ENCODE measurements at places on chromosomes 3 and 15. TPM values are rescaled to one million over a fixed set of nuclear protein-coding genes. Genes with fewer than 3 reads are reported as not detected.

- DNase-seq = no peak
Observed at GRCh38 chr3:54845551-54845950, 82.3 kb downstream of the LRTM1 start.

DNA sequence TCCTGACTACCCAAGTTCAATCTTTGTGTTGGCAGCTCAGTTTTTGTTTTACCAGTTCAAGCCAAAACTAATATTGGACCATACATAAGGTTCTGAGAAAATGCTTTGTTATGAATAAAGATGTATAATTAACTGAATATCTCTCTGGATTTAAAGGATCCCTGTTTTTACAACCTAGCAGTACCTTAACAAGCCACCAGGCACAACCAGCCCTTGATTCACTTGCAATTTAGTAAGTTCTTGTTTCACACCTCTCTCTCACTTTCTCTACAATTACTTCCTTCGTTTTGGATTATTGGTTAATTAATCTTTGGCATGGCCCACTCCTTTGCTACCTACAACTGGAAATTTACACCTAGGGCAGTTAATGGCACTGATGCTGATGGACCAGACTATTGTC lies 531.9 kb downstream of the SQOR start:
- no peak for DNase-seq

GRCh38 chr15:61318802-61319525 lies 89.9 kb upstream of the RORA start:
- no peak for DNase-seq

APOD gene
- 90.8 TPM for total RNA-seq

Measured in SK-MEL-5 (cell line).